ENCODE measurements at places on chromosomes 3 and 15.

- no peak for DNase-seq
Measured at GRCh38 chr3:14606669-14607339, 44.8 kb upstream of the CCDC174 start.

GRCh38 chr3:40304352-40304751 lies 5.2 kb upstream of the EIF1B start:
- no peak for DNase-seq

GRCh38 chr15:98941595-98942255 lies 65.9 kb downstream of the PGPEP1L start:
- no peak for DNase-seq

DNA sequence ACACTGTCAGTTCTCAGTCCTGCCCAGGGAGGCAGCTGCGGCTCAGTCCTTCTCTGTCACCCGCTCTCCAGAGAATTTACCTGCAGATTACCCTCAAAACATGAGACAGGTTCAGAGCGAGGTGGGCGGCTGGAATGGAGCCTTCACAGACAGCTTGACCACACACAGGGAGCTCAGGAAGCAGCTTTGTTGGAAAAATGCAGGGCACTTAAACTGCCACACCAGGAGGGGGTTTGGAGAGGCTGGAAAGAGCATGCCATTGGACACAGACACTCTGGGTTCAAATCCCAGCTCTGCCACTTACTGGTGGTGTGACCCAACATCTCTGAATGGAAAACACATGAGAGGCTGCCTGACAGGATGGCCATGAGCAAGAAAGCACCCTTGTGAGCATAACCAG lies 290.8 kb upstream of the LRRFIP2 start:
- DNase-seq = no peak

- DNase-seq = no peak
Measured at GRCh38 chr3:117480972-117481371, 771.4 kb downstream of the TUSC7 start.
